ENCODE measurements at places on chromosomes 4 and X.
A peak's percentile ranks its signal among the peaks of the same experiment; 100 is the strongest.

DNA sequence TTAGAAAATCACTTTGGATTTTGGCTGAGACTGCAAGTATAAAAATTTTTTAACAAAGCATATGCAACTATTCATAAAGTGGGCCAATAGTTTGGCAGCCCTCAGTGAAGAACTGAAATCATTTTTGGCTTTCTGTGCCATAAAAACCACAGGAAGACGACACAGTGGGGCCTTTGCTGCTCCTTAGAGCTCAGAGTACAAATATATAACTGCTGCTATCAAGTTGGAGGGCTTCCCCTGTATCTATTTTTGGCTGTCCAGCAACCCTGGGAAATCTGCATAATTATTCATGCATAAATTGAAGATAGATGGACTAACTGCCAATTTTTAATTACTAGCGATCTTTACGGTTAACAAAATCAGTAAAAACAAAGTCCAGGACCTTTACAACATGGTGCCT lies 51.5 kb upstream of the FTHL17 start:
- DNase-seq = no peak

DNA sequence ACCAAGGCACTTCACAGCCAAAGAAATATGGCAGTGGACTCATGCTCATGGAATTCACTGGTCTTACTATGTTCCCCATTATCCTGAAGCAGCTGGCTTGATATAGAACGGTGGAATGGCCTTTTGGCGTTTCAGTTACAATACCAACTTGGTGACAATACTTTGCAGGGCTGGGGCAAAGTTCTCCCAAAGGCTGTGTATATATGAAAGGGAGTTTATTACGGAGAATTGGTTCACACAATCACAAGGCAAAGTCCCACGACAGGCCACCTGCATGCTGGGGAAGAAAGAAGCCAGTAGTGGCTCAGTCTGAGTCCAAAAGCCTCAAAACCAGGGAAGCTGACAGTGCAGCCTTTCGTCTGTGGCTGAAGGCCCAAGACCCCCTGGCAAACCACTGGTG lies 50.8 kb upstream of the SMARCAD1 start:
- no peak for DNase-seq

GRCh38 chrX:65862638-65863037 lies 177.2 kb downstream of the VSIG4 start:
- DNase-seq = no peak

DNA sequence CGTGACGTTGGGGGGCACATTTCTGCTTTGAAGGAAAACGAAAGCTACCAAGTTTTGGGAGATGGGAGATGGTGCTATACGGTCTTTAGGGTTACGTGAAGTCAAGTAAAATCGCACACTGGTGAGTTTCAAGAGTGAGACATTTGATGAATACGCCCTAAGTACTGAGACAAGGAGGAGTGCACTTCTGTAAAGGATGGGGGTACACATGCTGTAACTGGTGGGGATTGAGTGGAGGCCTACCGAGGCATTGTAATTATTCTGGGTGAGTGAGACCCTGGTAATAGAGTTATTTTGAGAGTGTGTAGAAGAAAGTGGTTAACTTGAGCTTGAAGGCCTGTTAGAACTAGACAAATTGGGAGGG lies 536 bp downstream of the SH3BGRL start:
- DNase-seq = no peak

GRCh38 chrX:9988762-9989161 lies 21.6 kb downstream of the CLDN34 start:
- no peak for DNase-seq

- DNase-seq = no peak
Observed at GRCh38 chr4:7699031-7699430, 240.6 kb downstream of the AFAP1 start.

DNA sequence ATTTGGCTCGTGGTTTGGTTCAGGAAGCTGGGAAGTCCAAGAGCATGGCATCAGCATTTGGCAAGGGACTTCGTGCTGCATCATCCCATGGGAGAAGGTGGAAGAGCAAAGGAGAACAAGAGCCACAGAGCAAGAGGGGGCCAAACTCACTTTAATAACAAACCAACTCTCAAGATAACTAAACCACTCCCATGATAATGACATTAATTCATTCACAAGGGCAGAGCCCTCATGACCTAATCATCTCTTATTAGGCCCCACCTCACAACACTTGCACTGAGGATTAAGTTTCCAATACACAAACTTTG lies 113.4 kb upstream of the ATXN3L start:
- DNase-seq = no peak

GRCh38 chrX:25083661-25084060 lies 67.9 kb upstream of the ARX start:
- DNase-seq = no peak

DNA sequence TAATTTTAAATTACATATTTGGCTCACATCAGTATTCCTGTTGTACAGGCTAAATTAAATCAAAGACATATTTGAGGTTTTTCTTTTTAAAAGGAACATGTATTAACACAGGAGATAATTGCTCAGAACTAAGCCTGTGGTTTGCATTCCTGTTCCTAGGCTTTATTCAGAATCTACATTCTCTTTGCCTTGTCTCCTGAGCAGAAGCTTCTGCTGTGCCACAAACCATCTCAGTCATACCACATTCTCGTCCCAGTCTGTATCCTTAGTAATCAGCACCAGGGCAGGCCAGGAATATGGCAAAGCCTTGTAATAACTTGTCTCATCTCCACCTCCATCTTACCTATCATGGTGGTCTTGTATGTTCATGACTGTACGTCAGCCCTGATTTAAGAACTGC lies 162.8 kb downstream of the ARHGAP24 start:
- no peak for DNase-seq

DNA sequence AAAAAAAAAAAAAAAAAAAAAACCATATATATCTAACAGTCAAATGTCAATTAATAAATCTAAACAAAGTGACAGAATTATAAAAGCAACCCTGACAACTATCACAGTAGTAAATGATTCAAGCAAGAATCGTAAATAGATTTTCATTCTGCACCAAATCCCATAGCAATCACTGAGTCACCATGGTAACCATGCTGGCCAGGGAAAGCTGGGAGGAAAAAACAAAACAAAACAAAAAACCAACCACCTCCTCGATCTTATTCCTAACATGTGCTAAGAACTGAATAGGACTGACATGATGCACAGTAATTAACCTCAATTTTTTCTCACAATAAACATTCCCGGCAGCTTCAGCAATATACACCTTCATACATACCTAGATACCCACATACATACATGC lies 30.6 kb upstream of the RAB40A start:
- no peak for DNase-seq

DNA sequence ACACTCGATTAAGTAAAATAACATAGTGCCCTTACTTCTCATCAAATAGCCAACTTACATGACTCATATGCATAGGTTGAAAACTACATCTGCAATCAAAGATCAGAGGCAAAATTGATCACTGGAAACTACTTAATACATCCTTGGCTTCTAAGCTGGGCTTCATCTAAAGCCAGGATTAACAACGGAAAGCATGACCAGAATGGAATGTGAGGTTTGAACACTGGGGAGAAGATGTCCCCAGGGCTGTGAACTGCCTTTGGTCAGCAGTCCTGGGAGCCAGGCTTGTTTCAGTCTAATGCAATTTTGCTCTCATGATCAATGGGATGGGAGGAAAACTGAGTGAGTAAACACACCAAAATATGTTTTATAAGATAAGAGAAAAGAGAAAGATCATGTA lies 192.5 kb upstream of the TTC29 start:
- DNase-seq = no peak

GRCh38 chr4:177182166-177182565 lies 127.5 kb upstream of the NEIL3 start:
- DNase-seq = no peak

DNA sequence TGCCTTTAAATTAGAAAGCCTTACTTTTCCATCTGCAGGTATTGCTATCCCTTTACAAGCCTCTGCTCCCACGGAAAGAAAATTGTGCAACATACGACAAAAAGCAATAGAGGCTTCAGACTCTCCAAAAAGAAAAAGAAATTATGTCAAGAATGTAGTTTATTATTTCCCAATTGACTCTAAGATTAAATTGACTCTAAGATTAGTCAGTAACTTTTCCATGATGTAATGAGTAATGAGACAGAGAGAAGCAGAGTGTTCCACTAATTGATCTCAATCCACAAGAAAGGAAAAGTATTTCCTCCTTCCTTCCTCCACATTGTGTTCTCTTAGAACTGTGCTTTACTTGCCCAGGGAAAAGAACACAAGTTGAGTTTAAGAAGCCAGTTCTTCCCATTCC lies 345.7 kb upstream of the HS3ST1 start:
- no peak for DNase-seq

DNA sequence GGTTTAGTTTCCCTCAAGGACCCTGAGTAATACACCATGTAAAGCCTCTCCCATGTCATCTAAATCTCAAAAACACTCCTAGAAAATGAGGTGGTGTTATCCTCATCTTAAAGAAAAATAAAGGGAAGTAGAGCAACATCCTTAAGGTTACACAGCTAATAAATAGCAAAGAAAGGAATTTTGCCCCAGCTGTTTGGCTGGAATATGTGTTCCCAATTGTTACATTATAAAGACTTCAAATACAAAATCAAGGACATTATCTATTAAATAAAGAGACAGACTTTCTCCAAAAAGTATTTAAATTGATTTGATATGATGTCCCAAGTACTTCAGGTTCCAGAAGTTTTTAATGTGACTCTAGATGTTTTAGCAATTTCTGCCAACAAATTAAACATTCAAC lies 57.9 kb upstream of the IL15 start:
- no peak for DNase-seq

- peak; percentile 85 for DNase-seq
Observed at GRCh38 chr4:137794764-137795254, 262.5 kb upstream of the PCDH18 start.

DNA sequence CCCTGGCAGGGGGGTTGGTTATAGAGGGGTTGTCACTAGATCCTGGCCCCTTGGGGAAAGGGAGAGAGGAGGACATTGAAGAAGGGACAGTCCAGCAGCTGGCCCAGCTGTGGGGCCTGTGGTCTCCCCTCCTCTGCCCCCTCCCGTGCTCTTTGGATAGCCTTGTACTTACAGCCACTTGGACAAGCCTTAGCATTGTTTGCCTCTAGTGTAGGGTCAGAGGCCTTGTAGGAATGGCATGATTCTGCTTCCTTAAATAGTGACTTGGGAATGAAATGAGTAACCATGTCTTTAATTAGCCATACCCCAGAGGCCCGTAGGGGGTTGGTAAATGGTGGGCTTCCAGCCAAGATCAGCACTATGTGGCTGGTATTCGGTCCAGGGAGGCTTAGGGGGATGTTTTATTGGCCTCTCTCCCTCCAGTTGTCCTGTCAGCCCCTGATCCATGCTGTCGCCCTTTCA lies 230.6 kb downstream of the PTTG2 start:
- no peak for DNase-seq

- DNase-seq = no peak
Observed at GRCh38 chr4:13285336-13285735, 198.8 kb downstream of the RAB28 start.

DNA sequence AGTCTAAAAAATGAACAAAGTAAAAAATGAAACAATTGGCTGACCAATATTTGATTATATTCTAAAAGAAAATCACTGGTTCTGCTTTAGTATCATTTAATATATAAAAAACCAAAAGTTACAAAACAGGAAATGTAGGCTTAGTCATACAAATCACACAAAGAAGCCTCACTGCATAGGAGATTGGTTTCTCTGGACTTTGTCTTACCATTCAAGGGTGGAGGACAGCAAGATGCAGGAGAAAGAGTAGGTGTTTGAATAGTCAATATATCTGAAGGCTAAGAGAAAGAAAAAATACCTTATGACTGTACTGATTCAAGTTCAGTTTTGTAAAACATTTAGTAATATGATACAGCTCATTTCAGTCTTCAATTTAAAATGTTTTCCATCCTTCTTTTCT lies 28.6 kb upstream of the TAF9B start:
- no peak for DNase-seq

DNA sequence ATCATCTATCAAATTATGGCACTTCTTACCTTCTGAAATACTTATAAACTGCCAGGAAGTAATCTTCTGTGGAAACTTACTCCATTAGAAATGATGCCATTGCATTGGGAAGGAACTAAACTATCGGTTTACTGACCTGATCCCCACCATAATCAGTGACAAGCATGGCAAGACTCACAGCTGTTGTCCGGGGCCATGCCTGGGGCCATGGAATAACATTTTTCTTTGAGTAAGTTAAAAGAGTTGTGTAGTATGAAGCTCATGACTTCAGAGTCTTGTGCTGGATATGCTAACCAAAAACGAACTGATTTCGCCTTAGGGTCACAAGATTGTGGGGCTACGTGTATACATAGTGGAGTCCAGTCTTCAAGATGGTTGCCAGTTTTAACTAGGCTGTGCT lies 15.4 kb downstream of the MTHFD2L start:
- no peak for DNase-seq

- DNase-seq = no peak
Observed at GRCh38 chr4:87506974-87507701, 22.0 kb downstream of the SPARCL1 start.

DNA sequence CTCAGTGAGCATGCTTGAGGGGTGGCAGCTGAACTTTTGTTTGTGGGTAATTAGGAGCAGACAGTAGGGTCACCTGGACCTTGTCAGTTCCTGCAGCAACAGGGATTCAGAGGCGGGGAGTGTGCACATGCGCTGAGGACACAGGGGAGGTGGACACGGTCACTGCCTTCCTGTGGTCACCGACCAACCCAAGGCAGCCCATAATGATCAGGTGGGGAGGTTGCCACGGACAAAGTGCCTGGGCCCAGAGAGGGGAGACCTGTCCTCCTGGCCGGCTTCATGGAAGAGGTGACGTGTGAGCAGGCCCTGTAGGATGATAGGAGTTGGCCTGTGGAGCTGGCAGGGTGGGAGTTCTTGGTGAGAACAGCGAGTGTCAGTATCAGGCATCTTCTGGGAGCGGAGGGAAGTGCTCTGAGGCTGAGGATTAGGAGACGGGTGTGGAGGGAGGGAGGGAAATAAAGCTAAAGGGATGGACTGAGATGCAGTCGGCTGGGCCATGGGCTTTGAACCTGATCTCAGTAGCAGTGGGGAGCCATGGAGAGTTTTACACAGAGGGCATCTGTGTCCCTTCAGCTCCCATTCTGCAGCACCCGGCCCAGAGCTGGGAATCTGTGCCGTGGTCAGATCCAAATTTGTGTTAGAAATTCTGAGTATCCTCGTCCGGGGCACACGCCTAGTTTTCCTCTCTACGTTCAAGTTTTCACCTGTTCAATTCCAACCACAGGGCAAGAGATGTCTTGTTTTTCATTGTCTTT lies 100.0 kb downstream of the PSAPL1 start:
- no peak for DNase-seq

DNA sequence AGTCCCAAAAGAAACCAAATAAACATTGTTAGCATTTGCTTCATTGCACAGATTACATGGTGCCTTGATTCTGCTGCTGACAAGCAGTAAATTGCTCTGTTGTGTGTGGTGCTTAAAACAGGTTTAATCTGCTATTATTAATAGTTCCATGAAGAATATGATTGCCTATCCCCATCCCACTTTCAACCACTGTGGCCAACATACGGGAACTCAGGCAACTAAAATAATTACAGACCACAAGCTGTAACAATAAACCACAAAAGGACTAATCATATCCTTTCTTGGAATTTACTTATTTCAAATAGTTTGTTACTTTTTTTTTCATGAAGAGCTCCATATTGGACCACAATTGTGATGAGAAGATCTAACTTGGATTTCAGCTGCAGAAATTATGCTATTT lies 131.5 kb downstream of the PACRGL start:
- DNase-seq = no peak

- DNase-seq = no peak
Observed at GRCh38 chr4:160299177-160299576, 1196.3 kb downstream of the RAPGEF2 start.
